ENCODE measurements at places on chromosomes 4 and X. TPM values are rescaled to one million over a fixed set of nuclear protein-coding genes. Genes with fewer than 3 reads are reported as not detected.

Gene GLRA3
- total RNA-seq: not detected

Gene CTAG1B
- not detected for total RNA-seq

Gene PWWP3B
- total RNA-seq: not detected

Gene STPG2
- total RNA-seq: not detected

Data from A549 treated with CpdA at 1 μM for 4 hours (cell line).